Stimulated activated CD4-positive, alpha-beta T cell treated with anti-CD3 and anti-CD28 coated beads, Interleukin-12 subunit alpha, Interleukin-12 subunit beta, amount 100 ng/mL, for 4 hours (primary cell): ENCODE measurements at places on chromosomes 6 and 20.

- no peak for DNase-seq
Measured at GRCh38 chr6:168158213-168158979, 79.4 kb upstream of the FRMD1 start.

DNA sequence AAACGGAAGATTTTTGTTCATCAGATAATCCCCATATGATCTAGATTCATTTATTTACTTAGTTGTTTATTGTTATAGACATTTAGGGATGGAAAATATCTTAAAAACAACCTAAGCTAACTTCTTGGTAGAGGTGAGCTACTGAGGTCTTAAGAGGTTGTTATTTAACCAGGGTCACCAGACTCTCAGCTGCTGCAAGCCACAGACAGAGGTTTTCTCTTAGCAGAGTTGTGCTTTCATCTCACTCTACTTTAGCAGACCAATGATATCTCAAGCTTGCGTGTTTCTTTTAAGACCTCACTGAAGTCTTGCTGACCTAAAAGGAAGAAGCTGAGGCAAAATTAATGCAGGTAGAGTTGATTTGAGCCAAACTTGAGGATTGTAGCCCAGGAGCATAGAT is 43.6 kb downstream of the NCOA7 start:
- no peak for DNase-seq

DNA sequence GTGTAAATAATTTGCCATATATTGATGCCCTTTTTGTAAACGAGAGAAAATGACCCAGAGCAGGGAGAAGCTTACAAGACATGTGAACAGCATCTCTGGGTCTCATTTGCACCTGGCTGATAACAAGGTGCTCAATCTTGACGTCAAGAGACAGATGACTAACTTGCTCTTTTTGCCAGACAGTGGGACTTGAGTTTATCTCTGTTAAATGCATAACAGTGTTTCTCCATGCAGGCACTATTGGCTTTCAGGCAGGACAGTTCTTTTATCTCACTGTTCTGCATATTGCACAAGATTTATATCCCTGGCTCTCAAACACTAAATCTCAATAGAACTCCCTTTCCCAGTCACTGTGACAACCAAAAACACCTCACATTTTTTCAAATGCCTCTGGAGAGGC is 56.4 kb downstream of the RFX6 start:
- DNase-seq, result no peak

- DNase-seq, result no peak
Measured at GRCh38 chr6:123785039-123785438, 18.6 kb upstream of the NKAIN2 start.

DNA sequence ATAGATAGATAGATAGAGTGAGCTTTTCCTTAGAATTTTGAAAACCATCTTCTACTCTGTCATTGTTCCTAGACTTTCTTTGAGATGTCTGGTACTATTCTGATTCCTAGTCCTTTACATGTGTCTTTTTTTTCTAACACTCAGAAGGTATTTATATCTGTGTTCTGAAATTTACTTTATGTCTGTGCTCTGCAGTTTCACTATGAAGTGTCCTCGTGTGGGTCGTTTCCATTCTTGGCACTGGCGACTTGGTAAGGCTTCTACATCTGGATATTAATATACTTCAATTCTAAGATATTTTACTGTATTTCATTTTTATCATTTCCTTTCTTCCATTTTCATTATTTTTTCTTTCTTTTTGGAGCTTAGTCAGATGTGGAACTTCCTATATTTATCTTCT is 87.0 kb downstream of the FHL5 start:
- no peak for DNase-seq

- DNase-seq, result no peak
Measured at GRCh38 chr6:139142262-139142661, 7.4 kb downstream of the HECA start.

DNA sequence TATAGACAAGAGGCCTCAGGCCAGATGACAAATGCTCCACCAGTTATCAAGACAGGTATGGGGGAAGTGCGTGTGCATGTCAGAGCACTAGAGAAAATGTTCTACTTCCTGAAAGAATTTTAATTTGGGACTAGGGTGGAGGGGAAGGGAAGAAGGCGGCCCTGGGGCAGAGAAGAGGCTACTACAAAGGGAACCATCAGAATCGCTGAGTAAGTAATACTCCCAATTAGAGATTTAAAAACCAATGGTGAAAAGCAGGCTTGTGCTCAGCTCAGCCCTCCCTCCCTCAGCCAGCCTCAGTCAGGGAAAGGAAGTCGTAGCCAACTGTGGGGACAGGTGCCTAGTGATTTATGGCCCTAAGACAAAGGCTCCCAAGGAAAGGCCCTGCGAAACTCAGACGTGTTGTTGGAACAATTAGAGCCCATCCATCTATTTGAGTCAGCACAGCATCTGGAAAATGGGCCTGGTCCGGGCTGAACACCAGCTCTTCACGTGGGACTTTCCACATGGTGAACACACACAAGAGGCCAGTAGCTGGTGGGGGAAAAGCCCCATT is 15.0 kb upstream of the MAFB start:
- DNase-seq, result no peak

DNA sequence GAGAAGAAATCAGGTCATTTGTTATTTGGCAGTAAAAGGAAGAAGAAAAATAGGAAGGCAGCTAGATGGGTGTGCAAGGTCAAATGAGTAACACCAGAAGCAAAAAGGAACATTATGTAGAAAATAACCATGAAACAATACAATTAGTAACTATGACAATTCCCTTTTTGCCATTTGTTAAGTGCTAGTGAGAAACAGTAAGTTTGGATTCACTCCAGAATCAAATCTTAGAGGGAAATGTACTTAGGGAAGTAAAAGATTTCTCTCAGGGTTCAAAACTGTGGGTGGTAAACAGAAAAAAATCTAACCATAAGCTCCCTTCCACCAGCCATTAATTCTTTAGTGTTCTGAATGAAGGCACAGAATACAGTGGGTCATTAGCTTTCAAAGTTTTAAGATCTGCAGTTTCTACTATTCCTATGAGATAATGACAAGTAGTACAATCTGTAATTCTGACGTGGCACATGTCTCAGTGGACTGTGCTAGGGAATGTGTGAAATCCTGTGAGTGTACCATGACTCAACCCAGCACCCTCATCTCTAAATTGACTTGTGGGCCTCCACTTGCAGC is 17.1 kb downstream of the REPS1 start:
- DNase-seq, result no peak

DNA sequence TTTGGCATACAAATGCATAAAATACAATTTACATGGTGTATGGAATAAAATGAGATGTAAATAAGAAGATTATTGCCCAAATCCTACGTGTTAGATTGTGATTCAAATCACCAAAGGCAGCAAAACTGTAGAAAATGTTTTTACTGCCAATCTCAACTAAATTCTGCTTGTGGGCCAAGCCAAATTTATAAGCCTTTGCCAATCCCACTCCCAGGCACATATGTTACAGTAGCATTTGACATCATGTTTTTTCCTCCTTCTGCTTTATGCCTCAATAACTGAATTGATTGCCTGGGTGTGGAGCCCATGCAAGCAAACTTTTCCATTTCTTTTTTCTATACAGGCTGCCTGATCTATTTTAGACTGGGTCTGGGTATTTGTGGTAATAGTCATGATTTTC is 36.3 kb upstream of the LRRC1 start:
- DNase-seq, result no peak

GRCh38 chr6:134247231-134247833 is 70.6 kb downstream of the SGK1 start:
- peak; percentile 39 for DNase-seq

GRCh38 chr20:63701051-63701328 is 4.5 kb downstream of the TNFRSF6B start:
- DNase-seq, result no peak

DNA sequence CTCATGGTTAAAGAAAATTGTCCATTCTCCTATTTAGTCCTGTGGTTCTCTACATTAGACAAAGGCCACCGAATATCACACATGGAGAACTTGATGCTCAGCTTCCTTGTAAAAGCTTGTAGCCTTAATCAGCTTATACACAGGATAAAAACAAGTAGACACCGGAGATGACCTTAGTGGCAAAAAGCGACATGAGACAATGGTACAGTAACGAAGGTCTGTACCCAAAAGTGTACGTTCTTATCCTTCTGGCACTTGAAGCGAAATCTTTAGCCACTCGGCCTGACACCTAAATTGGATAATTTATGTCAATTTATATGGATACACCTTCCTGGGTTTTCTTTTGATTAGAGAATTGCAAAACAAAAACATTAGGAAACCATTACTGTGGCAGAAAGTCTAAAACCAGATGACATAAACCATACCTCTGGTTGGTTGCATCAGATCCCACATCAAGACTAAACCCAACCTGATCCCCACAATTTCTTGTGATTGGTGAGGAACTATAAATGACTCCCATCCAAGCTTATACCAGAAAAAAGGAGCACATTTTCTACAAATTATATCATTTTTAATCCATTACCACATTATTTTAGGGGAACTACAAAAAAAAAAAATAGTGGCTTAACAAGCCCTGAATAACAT is 6.1 kb downstream of the RBM39 start:
- no peak for DNase-seq

DNA sequence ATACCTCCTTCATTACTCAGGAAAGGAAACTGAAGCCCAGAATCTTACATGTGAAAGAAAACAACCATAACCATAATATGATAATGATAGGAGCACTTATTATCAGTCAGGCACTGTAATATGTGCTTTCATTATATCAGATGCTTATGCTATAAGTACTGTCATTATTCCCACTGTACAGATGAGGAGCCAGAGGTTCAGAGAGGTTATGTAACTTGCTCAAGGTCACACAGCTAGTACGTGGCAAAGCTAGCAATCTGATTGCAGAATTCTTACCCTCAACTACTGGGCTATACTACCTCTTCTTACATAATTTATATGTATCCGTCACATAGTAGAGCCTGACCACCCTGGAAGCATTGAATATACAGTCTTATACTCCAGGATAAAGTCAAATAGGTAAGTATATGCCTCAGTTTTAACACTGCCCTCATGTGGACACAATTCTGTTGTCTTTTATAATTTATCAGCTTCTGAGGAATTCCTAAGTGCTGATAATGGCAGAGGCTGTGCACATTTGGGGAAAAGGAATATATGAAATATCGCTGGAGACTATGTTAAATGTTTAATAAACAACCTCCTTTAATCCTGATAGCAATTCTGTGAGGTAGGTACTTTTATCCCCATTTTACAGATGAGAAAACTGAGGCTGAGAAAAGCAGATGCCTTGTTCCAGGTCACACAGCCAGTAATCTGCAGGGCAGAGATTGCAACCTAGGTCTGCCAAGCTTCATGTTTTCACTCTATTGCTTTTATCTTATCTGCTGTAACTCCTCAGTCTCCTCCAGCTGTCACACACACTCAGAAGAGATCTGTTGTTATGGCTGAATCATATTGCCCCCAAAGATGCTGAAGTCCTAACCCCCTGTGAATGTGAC is 13.4 kb downstream of the BCAS1 start:
- DNase-seq, result no peak

DNA sequence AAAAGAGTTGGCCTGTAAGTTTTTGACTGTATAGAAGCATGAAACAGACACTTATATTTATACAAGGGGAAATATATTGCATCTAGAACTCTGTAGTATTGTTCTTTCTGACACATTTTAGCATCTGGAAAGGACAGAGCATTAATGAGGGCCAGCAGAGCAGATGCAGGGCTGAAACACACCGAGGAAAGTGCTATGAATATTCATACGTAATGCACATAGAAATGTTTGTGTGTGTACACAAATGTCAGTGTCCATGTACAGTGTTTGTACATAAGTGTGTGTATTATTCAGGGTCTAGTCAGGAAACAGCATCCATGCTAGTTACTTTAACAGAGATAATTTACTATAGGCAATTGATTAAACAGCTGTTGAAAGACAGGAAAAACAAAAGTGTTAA is 146.5 kb upstream of the DTNBP1 start:
- DNase-seq, result no peak

- DNase-seq, result no peak
Measured at GRCh38 chr6:7218406-7218988, 94.5 kb downstream of the SSR1 start.

- no peak for DNase-seq
Measured at GRCh38 chr6:136975089-136975715, 53.1 kb downstream of the SLC35D3 start.

- DNase-seq, result no peak
Measured at GRCh38 chr20:45052698-45053429, 48.1 kb downstream of the KCNS1 start.

GRCh38 chr6:43334466-43335095 is 26.0 kb upstream of the CRIP3 start:
- DNase-seq, result no peak

- no peak for DNase-seq
Measured at GRCh38 chr6:19812512-19813119, 24.6 kb upstream of the ID4 start.

DNA sequence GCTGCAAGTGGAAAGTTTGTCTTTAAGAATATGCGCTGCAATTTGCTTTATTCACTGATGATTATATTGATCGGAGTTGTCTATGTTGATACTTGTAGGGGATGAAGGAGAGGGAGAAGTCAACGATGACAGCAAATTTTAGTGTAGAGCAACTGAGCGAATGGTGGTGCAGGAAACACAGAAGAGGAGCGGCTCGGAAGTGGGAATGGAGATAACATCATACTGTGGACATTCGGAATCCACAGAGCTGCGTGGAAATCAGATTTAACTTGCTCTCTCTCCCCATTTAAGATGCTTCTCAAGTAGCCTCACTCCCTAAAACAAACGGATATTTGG is 722 bp upstream of the TMEM14B start:
- DNase-seq, result no peak

DNA sequence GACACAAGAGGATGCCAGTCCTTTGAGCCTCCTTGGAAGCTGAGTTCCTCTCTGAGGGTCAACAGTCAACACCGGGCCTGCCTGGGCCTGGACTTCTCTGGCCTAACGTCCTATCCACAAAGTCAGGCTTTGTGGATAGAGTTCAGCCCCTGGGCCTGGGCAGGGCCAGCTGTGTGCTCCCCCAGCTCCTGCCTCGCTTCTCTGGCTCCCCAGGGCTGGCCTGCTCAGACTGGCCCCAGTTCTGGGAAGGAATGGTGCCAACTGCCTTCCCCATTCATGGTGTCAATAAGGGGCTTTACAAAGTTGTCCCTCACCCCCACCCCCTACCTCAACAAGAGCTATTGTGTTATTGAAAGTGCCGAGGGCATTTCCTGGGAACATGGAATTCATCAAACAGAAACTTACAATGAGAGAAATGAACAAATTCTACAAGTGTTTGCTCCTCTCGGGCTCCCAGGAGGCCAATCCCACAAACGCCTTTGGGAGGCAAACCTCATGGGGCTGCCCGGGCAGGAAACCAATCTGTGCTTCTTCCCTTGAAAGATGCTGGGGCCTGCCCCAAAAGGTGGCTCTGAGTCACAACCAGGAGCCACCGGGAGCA is 26.5 kb upstream of the PPP1R14C start:
- DNase-seq, result no peak

GRCh38 chr6:89834884-89835792 is 5.5 kb downstream of the CASP8AP2 start:
- DNase-seq, result no peak
